ENCODE measurements at places on chromosomes 4 and X. TPM values are rescaled to one million over a fixed set of nuclear protein-coding genes. Genes with fewer than 3 reads are reported as not detected.
A peak's percentile ranks its signal among the peaks of the same experiment; 100 is the strongest.

- H3K36me3 ChIP-seq, result no peaks in the 10 kb centered on the region
- DNase-seq, result no peak
- H3K27ac ChIP-seq, result no peak overlapping the region
- no peaks in the 10 kb centered on the region for H3K27me3 ChIP-seq
- H3K4me1 ChIP-seq, result no peaks in the 10 kb centered on the region
Measured at GRCh38 chr4:178387756-178388155, 945.5 kb upstream of the AGA start.

DNA sequence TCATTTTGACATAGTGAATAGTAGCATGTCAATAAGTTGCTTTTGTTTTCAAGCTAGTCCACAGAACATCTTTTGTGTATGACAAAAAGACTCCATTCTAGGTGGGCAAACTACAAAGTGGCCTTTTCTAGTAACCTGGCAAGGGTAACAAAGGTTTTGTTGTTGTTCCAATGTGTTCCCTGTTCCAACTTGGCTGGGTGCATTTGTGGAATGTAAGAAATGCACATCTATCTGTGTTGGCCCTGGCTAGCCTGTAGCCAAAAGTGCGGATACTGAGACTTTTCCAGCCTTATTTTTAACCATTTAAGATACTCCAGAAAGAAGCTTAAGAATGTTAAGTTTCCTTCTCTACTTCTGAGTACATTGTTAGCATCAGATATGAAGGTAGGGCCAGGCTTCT, 118.7 kb upstream of the CHRDL1 start:
- H3K36me3 ChIP-seq, result no peaks in the 10 kb centered on the region
- no peaks in the 10 kb centered on the region for H3K27me3 ChIP-seq
- no peak overlapping the region for H3K4me3 ChIP-seq
- DNase-seq, result no peak
- no peak overlapping the region for H3K27ac ChIP-seq

Gene ETFDH
- 21.1 TPM for total RNA-seq

GRCh38 chr4:22988526-22988925, 295.8 kb downstream of the GBA3 start:
- no peaks in the 10 kb centered on the region for H3K36me3 ChIP-seq
- H3K27me3 ChIP-seq, result no peaks in the 10 kb centered on the region
- no peak for DNase-seq
- no peak overlapping the region for H3K27ac ChIP-seq

- no peak overlapping the region for H3K27ac ChIP-seq
- no peaks in the 10 kb centered on the region for H3K4me1 ChIP-seq
- DNase-seq, result no peak
- no peaks in the 10 kb centered on the region for H3K27me3 ChIP-seq
Measured at GRCh38 chr4:156390599-156391324, 437.1 kb upstream of the CTSO start.

Gene MAGT1
- total RNA-seq, result 28.3 TPM

- no peak overlapping the region for H3K4me3 ChIP-seq
- H3K27me3 ChIP-seq, result no peaks in the 10 kb centered on the region
- DNase-seq, result no peak
Measured at GRCh38 chr4:57672846-57673433, 562.8 kb upstream of the IGFBP7 start.

GRCh38 chr4:38560768-38561558, 103.0 kb upstream of the KLF3 start:
- H3K27ac ChIP-seq, result no peak overlapping the region
- peaks cover 5% of the 10 kb centered on the region for H3K4me1 ChIP-seq
- no peak overlapping the region for H3K4me3 ChIP-seq
- no peak for DNase-seq
- H3K27me3 ChIP-seq, result no peaks in the 10 kb centered on the region
- H3K36me3 ChIP-seq, result no peaks in the 10 kb centered on the region

DNA sequence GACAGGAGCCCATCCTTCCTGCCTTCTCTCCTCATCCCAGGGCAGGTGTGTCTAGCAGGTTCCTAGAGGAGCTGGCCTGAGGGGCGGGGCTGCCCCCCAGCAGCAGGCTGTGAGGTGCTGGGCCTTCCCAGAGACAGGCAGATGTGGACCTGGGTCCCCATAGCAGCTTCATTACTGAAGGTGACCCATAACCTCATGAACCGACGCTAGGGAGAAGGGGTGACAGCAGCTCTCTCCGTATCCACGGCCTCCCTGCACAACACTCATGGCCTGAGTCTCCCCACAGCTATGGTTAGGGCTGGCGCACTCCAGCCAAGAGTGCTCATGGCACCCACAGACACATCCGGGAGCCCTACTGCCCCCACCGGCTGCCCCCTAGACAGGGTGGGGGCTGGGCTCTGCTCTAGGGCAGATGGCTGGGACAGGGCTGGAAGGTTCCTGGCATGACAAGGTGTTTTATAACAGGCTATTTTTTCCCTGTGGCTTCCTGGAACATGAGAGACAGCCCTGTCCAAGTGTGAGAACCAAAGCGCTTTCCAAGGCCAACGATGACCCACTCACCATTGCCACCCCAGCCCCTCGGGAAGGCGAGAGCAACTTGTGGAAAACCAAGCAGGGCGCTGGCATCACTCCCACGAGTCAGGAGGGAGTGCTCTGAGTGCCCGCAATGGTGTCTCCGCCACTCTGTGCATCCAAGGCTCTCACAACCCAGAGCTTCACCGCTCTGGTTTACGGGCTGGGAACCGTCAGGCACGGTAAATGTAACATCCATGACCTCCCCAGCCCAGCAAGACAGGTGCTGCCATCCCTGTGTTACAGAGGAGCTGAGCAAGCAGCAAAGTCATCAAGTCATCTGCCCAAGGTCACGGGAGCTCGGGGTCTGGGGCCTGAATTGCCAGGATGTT, 59.8 kb downstream of the ACOX3 start:
- no peak for DNase-seq
- no peaks in the 10 kb centered on the region for H3K4me1 ChIP-seq
- H3K36me3 ChIP-seq, result no peaks in the 10 kb centered on the region
- no peak overlapping the region for H3K27ac ChIP-seq
- H3K27me3 ChIP-seq, result no peaks in the 10 kb centered on the region

Gene SMARCAD1
- total RNA-seq, result 14.1 TPM

- no peak overlapping the region for H3K4me3 ChIP-seq
- H3K27ac ChIP-seq, result no peak overlapping the region
- H3K27me3 ChIP-seq, result no peaks in the 10 kb centered on the region
- no peaks in the 10 kb centered on the region for H3K4me1 ChIP-seq
Measured at GRCh38 chr4:164615964-164616363, 138.0 kb upstream of the SMIM31 start.

DNA sequence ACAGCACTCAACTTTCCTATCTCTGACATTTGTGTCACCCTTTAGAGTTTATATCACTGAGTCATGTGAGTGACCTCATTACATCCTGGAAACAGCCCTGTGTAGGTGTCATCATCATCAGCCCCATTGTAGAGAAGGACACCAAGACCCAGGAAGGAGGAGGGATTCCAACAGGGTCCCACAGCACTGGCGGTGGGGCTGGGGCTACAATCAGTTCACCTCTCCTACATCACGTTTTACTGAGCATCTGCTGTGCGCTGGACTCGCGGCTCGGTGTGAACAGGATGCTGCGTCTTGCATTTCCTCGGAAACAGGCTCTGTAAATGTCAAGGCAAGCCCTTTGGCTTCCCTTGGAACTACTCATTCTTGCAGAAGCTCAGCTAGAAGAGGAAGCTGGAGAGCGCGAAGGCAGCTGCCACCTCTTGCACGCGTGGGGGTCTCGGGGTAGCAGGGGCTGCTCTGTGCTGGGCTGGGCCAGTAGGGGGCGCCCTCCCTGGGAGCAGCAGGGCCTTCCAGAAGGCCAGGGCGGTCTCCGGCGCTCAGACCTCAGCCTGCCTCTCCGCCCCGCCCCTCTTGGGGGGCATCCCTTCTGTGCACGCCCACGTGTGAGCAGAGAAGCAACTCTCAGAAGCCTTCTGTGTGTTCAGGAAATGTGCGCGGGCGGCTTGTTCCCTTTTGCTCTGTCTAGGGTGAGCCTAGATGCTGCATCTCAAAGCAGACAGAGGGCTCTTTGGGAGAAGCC, 29.0 kb downstream of the REELD1 start:
- H3K27ac ChIP-seq, result peak overlapping the region; percentile 65
- no peaks in the 10 kb centered on the region for H3K27me3 ChIP-seq
- peaks cover 7% of the 10 kb centered on the region for H3K4me1 ChIP-seq

Gene DGKK
- total RNA-seq, result not detected

Gene UGT2B15
- total RNA-seq, result 9.6 TPM

- H3K36me3 ChIP-seq, result no peaks in the 10 kb centered on the region
- no peaks in the 10 kb centered on the region for H3K4me1 ChIP-seq
- no peaks in the 10 kb centered on the region for H3K27me3 ChIP-seq
Measured at GRCh38 chr4:160877087-160877790, 1286.6 kb downstream of the FSTL5 start.

Gene FABP2
- total RNA-seq, result not detected

Gene RAP2C
- 8.0 TPM for total RNA-seq

GRCh38 chrX:23844502-23845138, 61.6 kb downstream of the SAT1 start:
- no peak for DNase-seq
- peak overlapping the region; percentile 69 for H3K27ac ChIP-seq
- no peaks in the 10 kb centered on the region for H3K36me3 ChIP-seq
- no peaks in the 10 kb centered on the region for H3K4me1 ChIP-seq
- H3K27me3 ChIP-seq, result no peaks in the 10 kb centered on the region

Gene CDS1
- 7.1 TPM for total RNA-seq

DNA sequence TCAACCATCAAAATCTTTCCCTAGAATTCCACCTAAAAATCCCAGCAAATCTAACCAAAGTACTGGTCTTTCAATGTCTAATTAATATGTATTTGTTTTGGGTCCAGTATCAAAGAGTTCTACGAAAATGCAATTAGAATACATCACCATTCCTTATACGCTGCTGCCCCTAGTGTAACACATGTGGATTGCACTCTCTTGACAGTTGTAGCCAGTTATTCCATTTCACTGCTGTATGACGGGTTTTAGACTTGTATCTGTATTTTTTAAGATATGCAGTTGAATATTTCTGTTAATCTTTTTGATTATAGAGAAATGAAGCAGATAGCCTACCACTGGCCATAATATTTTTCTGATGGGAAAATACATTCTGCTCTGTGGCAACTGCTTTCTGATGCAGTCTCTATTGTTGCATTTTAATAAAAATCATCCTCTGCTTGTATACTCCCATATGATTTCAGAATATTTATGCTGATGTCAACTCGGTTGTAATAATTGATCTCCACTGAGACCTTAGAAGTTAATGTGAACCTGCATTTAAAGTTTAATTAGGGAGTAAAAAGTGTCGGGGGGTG, 17.1 kb upstream of the PAGE2B start:
- H3K27me3 ChIP-seq, result no peaks in the 10 kb centered on the region
- H3K4me3 ChIP-seq, result no peak overlapping the region
- no peaks in the 10 kb centered on the region for H3K4me1 ChIP-seq
- no peak overlapping the region for H3K27ac ChIP-seq

GRCh38 chrX:13266641-13267345, 53.1 kb downstream of the ATXN3L start:
- no peaks in the 10 kb centered on the region for H3K36me3 ChIP-seq
- H3K27ac ChIP-seq, result no peak overlapping the region
- no peaks in the 10 kb centered on the region for H3K27me3 ChIP-seq
- no peaks in the 10 kb centered on the region for H3K4me1 ChIP-seq
- DNase-seq, result no peak
- H3K4me3 ChIP-seq, result no peak overlapping the region

DNA sequence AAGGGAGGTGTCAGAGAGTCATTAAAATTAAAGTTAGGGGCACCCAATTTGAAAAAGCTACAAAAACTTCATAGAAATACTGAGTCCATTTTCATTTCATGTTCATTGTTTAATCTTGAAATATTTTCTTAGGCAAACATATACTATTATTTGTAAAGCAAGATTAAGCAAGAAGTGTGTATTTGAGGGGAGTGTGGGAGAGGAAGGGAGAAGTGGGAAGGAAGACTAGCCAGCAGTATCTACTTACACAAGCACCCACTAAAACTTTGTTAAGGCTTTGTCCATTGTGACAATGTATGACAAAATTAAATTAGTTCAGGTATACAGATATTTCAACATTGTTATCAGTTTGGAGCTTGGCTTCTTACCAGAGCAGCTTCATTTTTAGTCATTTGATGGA, 222.9 kb downstream of the ARHGAP24 start:
- DNase-seq, result no peak
- no peaks in the 10 kb centered on the region for H3K27me3 ChIP-seq
- no peak overlapping the region for H3K27ac ChIP-seq
- H3K4me3 ChIP-seq, result no peak overlapping the region
- H3K36me3 ChIP-seq, result no peaks in the 10 kb centered on the region

DNA sequence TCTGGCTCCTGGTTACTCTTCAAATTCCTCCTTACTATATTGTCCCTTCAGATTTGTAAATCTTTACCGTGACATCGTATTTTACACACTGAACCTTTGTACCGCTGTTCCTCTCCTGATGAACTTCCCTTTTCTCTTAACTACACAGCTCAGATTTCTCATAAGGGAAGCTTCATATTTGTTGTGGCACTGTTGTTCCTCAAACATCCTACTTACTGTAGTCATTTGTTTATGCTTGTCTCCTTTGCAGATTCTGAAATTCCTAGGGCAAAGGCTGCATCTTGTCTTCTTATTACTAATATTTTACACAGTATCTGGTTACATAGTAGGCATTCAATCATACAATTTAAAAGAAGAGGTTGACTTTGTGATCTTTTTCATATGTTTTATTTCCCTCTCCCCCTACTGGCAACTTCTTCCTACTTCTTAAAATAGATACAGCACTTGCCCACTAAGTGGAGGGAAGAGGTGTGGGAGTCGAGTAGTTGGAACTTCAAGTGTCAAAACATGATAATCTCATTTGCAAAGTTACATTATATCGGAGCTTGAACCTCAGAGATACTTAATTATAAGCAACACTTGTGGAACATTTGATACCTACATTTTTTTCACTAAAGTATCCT, 50.0 kb downstream of the TET2 start:
- peaks cover 8% of the 10 kb centered on the region for H3K4me1 ChIP-seq
- H3K4me3 ChIP-seq, result no peak overlapping the region
- DNase-seq, result no peak
- no peak overlapping the region for H3K27ac ChIP-seq
- H3K27me3 ChIP-seq, result no peaks in the 10 kb centered on the region
- H3K36me3 ChIP-seq, result no peaks in the 10 kb centered on the region

GRCh38 chrX:69139516-69139915, 25.7 kb downstream of the PJA1 start:
- H3K36me3 ChIP-seq, result no peaks in the 10 kb centered on the region
- H3K4me3 ChIP-seq, result no peak overlapping the region
- H3K27ac ChIP-seq, result no peak overlapping the region
- H3K27me3 ChIP-seq, result no peaks in the 10 kb centered on the region

DNA sequence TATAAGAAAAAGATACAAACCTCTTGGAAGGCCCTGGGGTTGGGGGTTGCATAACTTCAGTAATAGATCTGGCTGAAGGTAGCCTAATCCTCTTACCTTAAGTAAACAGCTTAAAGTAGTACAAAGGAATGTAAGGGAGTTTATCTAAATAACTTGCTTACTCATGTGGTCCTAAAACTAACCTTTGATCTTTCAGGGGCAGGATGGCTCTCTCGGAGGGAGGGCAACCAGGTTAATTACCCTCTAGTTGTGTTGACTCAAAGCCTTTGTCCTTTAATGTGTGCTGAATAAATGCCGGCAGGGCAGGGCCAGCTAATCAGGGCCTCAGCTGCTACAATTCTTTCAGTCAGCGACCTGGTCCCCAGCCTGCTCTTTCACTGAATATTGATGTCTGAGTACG, 822.0 kb upstream of the SLIT2 start:
- H3K4me1 ChIP-seq, result no peaks in the 10 kb centered on the region
- no peaks in the 10 kb centered on the region for H3K36me3 ChIP-seq
- H3K27me3 ChIP-seq, result no peaks in the 10 kb centered on the region

- no peak overlapping the region for H3K4me3 ChIP-seq
- no peaks in the 10 kb centered on the region for H3K27me3 ChIP-seq
- H3K27ac ChIP-seq, result no peak overlapping the region
- H3K4me1 ChIP-seq, result no peaks in the 10 kb centered on the region
- H3K36me3 ChIP-seq, result no peaks in the 10 kb centered on the region
- DNase-seq, result no peak
Measured at GRCh38 chr4:107801766-107802211, 22.9 kb upstream of the SGMS2 start.

Gene AGA
- 15.0 TPM for total RNA-seq
